ENCODE measurements at places on chromosomes 5 and 9.
A peak's percentile ranks its signal among the peaks of the same experiment; 100 is the strongest.

GRCh38 chr9:96021551-96022444 is 146.3 kb downstream of the ERCC6L2 start:
- DNase-seq, result no peak

GRCh38 chr5:52798938-52799337 is 11.2 kb downstream of the ITGA1 start:
- no peak for DNase-seq

- no peak for DNase-seq
Observed at GRCh38 chr5:109743041-109743531, 53.4 kb downstream of the MAN2A1 start.

- DNase-seq, result no peak
Observed at GRCh38 chr9:18014556-18014955, 435.7 kb downstream of the SH3GL2 start.

- no peak for DNase-seq
Observed at GRCh38 chr5:115431116-115431515, 113.5 kb downstream of the FEM1C start.

DNA sequence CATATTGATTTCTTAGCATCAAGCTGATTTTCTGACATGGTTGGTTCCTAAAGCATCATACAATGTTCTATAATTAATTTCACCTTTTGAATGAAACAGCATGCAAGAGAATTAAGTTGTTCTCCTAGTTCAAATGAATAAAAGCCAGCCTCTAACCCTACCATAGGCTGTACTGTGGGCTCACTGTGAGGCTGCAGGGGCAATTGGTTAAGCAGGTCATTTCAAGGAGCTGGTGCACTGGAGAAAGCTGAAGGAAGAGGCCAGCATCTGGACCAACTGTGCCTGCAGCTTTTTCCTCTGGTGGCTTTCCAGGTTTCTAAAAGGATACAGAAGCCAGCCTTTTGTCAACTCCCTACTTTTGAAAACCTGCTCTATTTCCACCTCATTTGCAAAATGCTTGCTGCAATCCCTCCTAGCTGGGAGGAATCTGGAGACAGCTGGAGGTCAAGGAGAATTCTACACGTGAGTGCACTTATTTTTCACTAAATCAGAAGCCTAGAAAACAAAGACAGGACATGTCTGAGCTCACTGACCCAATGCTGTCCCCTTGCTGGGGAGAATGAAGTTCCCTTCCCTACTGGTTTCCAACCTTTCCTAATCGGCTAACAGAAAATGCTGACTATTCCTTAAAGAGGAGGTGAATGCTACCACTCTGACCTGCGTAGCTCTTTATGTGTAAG is 158.9 kb downstream of the APBA1 start:
- DNase-seq, result no peak

GRCh38 chr9:111529787-111530186 is 4.8 kb downstream of the ZNF483 start:
- no peak for DNase-seq

DNA sequence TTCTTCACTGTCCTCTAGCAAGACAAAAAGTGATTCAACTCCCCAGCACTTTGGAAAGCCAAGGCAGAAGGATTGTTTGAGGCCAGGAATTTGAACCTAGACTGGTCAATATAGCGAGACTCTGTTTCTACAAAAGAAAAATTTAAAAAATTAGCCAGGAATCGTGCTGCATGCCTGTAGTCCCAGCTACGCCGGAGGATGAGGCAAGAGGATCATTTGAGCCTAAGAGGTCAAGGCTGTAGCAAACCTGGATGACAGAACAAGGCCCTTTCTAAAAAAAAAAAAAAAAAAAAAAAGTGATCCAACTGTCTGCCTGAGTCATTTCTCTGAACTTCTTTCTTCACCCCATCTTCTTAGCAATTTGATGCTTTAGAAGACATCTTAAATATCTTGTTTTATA is 12.4 kb downstream of the ITGA2 start:
- no peak for DNase-seq

- no peak for DNase-seq
Observed at GRCh38 chr5:56130664-56131063, 102.5 kb downstream of the ANKRD55 start.

DNA sequence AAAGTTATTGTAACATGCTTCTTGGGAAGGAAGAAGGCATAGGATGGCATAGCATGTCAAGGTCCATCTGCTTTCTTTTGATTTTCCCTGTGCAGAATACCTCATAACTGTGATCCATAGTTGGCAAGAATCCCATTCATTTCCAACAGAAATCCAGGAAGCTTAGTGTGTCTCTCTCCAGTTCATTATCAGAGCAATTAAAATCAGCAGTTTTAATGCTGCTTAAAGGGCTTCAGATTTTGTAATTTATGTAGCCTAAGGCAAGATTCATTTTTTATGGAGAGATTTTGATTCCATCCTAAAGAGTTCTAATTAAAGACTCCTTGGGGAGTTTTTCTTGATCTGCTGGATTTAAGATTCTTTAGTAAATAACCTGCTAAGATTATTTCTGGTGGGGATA is 560.1 kb downstream of the PDE4D start:
- DNase-seq, result no peak

- peak; percentile 61 for DNase-seq
Observed at GRCh38 chr9:111525056-111525977, at the start of gene ZNF483. Gene ZNF483 (plus strand): TSS chr9:111525179. CDS start chr9:111527396, 2,217 bp downstream.

- DNase-seq, result no peak
Observed at GRCh38 chr5:54959673-54960418, 25.5 kb downstream of the ESM1 start.

- DNase-seq, result no peak
Observed at GRCh38 chr9:27383524-27383923, 86.6 kb upstream of the EQTN start.

DNA sequence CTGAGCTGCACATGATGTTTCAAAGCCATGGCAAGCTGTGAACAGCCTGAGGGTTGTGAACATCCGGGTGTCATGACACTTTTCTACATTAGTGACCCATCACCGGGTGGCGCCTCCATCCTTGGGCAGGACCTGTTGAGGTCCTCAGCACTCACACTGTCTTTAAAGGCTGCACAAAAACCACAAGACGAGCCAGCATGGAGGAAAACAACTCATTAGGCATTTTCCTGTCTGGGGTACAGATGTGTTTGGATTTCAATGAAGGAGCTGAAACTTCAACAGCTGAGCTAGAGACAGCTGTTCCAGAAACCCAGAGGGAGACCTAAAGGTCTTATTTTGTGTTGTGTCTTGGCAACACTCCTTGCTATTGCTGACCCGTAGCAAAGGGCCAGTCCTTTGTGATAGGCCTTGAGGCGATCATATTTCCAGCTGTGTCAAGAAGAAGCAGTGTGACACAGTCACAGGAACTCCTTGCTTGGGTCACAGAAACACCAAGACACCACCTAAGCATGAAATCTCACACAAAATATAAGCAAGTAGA is 151.8 kb upstream of the VLDLR start:
- DNase-seq, result no peak

DNA sequence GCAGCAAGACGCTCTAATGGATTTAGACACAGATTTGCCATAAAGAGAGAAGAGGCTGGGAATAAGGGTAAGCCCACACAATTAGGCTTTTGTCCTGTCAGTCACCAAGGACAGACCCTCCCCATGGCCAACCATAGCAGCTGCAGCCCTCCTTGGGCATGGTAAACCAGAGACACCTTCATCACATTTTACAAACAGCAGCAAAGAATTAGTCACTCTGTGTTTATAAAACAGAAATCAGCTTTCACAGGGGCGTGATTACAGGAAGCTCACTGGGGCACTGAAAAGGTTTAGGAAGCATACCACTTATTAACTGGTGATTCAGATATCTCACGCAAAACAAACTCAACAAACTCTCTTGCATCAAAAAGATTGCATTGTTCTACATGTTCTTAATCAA is 37.3 kb upstream of the ZNF622 start:
- no peak for DNase-seq

DNA sequence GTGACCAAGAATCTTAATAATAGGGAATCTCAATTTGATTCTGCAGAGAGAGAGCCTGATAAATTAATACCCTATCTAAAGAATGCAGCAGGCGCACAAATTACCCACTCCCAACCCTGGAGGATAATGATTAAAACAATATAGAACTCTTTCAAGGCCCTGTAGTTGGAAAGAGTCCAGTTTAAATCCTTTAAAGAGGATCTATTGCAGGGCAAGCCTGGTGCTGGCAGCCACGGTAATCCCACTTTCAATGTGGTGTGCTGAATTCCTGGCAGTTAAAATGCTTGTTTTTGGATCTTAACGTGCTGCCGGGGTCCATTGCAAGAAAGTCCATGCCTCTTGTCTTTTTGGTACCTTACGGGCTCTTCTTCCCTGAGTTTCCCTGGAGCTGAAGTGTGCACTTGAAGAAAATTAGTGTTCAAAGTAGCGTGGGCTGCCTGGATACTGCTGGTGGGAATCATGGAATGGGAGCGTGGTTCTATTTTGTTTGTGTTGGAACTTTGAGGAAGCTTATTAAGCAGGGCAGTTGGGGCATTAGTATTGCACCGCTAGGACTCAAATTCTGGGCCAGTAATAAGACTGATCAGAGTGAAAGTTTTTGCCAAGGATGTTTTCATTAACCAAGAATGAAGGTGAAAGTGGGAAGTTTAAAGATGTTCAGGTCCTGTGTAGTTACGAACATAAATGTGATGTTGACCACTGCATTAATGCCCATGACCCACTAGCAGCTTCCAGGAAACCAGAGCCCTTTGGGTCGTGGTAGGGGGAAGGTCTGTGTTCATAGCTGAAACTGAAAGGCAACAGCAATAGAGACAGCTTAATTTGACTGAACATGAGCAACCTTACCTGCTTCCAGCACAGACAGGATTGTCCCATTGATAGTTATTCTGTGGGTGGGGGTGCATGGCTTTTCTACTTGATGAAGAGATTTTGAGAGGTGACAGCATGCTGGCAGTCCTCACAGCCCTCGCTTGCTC is 20.8 kb downstream of the MARCHF6 start:
- DNase-seq, result no peak

DNA sequence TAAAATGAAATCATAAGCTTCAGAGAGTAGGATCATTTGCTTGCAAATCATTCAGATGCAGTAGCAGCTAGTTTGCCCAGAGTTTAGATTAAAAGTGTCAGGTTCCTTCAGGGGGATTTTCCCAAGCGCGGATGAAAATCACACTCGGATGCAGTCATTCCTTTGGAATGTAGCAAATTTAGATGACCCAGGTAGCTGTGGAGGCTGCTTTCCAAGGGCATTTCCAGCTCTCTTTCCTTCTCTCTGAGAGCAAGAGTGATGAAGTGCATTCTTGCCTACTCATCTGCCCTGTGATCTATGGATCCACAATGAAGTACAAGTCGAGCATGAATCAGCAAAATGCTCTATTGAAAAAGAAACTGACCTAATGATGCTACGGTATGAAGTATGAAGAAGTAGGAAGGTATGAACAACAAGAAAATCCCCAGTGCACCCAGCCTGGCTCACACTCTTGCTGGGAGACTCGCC is 200.2 kb downstream of the PLK2 start:
- no peak for DNase-seq

DNA sequence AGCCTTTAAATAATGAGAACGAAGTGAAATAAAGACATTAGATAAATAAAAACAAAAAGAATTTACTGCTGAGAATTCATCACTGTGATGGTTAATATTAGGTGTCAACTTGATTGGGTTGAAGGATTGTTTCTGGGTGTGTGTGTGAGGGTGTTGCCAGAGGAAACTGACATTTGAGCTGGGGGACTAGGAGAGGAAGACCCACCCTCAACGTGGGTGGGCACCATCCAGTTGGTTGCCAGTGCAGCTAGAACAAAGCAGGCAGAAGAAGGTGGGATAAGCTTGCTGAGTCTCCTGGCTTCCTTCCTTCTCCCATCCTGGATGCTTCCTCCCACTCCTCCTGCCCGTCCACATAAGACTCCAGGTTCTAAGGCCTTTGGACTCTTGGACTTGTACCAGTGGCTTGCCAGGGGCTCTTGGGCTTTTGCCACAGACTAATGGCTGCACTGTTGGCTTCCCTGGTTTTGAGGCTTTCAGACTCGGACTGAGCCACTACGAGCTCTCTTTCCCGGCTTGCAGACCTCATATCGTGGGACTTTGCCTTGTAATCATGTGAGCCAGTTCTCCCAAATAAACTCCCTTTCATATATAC is 43.7 kb upstream of the ABL1 start:
- DNase-seq, result no peak

All from activated CD8-positive, alpha-beta memory T cell treated with anti-CD3 and anti-CD28 coated beads for 1 hour (primary cell).